GDM1 (cell line): ENCODE measurements at places on chromosomes 6 and 20.

- no peak for DNase-seq
These were observed 166.2 kb upstream of the SPACA1 start for GRCh38 chr6:87881342-87881895.

GRCh38 chr6:54920628-54921027, 74.1 kb downstream of the FAM83B start:
- DNase-seq, result no peak

GRCh38 chr6:11514672-11515071, 22.9 kb upstream of the TMEM170B start:
- DNase-seq, result no peak

DNA sequence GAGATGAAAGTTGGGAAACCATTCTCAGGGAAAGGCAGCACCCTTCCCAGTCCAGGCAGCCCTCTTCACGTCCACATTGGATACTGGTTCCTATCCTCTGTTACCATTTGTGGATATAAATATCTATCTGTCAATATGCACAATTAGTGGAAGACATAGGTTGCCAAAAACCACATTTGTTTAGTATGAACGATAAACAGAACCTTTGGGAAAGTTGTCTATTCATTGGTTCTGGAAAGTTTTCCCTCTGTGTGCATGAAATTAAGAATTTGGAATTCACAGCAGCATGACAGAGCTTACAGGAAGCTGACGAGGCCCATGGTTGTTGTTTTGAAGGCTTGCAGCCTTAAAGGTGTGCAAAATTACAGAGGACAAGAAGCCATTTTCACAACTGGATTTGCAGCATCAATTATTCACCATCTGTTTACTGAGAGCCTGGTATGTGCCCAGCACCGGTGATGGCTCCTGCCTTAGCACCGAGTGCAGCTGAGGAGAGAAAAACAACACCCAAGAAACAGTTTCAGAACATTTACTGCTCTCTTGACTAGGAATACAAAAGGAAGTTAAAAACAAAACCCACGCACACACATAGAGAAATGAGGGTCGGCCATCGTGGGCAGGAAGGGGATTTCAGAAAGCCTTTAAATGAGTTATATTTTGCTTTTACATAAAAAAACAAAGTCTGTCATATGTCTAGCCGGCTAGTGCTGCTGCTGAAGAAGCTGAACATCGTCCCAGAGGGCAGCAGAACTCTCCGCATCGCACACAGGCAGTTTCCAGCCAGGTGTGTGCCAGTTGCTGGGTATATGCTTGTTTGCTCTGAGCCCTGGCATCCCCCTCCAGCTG, 319.6 kb downstream of the FARS2 start:
- no peak for DNase-seq

- no peak for DNase-seq
These were observed 813.0 kb downstream of the DHX35 start for GRCh38 chr20:39775110-39775509.

- DNase-seq, result no peak
These were observed 23.5 kb upstream of the RNF24 start for GRCh38 chr20:4038676-4039370.

DNA sequence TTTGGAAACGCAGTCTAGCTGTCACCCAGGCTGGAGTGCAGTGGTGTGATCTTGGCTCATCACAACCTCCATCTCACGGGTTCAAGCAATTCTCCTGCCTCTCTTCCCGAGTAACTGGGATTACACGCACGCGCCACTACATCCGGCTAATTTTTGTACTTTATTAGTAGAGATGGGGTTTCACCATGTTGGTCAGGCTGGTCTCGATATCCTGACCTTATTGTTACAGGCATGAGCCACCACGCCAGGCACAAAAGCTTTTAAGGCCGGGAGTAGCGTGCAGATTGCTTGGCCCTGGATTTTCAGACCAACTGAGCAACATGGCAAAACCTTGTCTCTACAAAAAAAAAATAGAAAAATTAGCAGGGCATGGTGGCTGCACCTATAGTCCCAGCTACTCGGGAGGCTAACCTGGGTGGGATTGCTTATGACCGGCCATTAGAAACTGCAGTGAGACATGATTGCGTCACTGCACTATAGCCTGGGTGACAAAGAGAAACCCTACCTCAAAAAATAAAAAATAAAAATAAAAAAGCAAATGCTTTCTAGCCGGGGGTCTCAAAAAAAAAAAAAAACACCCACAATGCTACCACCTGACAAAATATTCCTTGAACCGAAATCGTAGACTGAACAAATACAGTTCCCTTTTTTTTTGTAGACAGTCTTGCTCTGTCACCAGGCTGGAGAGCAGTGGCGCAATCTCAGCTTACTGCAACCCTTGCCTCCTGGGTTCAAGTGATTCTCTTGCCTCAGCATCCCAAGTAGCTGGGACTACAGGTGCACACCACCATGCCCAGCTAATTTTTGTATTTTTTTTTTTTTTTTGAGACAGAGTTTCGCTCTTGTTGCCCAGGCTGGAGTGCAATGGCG, 15.0 kb downstream of the RBM39 start:
- no peak for DNase-seq

DNA sequence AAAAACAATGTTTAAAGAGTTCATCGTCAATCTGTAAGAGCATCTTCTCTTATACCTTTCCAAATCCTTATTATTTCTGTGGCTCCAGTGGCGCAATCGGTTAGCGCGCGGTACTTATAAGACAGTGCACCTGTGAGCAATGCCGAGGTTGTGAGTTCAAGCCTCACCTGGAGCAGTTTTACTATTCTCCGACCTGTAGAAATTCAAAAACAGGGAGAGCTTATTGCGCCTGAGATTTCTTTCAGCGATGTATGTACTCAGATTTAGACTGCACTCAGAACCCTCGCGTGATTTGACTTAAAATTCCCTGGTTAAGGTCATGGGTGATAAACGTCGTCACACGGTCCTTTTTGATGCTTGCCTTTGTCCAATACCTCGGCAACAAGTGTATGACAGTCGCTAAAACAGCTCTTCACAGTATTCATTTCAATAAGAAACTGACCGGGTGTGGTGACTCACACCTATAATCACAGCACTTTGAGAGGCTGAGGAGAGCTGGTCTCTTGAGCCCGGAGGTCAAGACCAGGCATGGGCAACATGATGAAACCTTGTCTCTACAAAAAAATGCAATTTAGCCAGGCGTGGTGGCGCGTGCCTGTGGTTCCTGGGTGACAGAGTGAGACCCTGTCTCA, 11.9 kb downstream of the GPX5 start:
- no peak for DNase-seq

GRCh38 chr20:3164763-3165410, 5.2 kb upstream of the FASTKD5 start:
- DNase-seq, result no peak

GRCh38 chr6:138012682-138013081, 94.5 kb downstream of the PERP start:
- no peak for DNase-seq

DNA sequence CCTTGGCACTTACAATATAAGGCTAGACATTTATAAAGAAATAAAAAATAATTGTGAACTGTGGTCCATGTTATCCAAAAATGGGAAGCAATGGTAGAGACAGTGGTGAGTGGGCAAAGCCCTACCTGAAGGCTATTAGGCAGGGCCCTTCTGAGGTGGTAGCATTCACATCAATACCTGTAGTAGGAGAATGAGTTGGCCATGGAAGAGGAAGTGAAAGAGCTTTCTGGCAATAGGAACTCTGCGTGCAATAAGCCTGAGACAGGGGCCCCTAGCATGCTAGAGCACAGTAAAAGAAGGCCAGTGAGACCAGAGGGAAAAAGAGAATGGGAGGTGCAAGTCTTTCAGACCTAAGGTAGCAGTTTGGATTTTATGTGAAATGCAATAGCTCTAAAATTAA, 754.5 kb downstream of the PTPRT start:
- DNase-seq, result no peak

GRCh38 chr6:42099340-42100028, 42.9 kb downstream of the C6orf132 start:
- no peak for DNase-seq

GRCh38 chr6:34746104-34746846, 11.0 kb upstream of the SNRPC start:
- DNase-seq, result no peak

DNA sequence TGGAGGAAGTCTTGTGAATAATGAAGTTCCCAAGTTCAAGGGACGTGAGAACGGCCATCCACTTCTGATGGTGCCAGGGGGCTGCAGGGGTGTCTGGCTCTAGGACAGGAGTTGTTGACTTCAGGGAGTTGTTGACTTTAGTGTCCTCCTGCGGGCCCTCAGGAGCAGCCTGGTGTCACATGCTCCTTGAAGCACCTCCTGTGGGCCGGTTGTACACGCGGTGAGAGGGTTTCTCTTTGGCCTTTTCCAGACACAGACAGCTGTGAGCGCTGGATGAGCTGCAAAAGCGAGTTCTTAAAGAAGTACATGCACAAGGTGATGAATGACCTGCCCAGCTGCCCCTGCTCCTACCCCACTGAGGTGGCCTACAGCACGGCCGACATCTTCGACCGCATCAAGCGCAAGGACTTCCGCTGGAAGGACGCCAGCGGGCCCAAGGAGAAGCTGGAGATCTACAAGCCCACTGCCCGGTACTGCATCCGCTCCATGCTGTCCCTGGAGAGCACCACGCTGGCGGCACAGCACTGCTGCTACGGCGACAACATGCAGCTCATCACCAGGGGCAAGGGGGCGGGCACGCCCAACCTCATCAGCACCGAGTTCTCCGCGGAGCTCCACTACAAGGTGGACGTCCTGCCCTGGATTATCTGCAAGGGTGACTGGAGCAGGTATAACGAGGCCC, 77.8 kb downstream of the ISM1 start:
- no peak for DNase-seq

GRCh38 chr20:23142162-23143050, 56.3 kb upstream of the CD93 start:
- peak; percentile 23 for DNase-seq

GRCh38 chr20:46742669-46743045, 33.2 kb downstream of the SLC2A10 start:
- no peak for DNase-seq

GRCh38 chr20:55561259-55561658, 444.1 kb downstream of the CBLN4 start:
- DNase-seq, result no peak

DNA sequence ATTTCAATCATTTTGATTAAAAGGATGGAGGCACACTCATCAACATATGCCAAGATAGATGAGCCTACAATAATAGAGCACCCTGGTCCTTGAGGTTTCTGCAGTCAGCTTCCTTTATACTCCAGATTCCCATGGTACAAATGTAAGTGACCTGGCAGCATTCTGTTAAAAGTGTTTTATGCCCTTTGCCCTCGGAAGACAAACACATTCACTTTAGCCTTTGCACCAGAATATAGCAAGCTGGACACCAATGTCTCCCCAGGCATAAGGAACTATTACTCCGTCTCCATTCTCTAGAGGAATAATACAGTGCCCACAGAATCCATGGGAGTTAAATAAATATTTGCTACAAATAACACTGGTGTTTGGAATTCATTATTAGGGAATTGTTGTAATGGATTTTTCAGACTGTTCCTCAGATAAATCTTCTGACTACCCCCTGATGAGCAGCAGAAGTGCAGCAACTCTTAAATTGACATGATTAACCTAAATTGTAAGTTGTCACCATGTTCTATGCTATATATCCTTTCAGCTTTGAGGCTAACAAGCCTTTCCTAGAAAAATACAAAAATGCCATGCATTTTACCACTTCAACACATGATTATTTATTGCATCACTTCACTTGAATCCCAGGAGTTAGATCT, 340.2 kb downstream of the TBC1D32 start:
- no peak for DNase-seq

GRCh38 chr6:107582086-107582485, 92.2 kb downstream of the SOBP start:
- no peak for DNase-seq

GRCh38 chr6:119609865-119610264, 260.3 kb upstream of the MAN1A1 start:
- DNase-seq, result no peak

DNA sequence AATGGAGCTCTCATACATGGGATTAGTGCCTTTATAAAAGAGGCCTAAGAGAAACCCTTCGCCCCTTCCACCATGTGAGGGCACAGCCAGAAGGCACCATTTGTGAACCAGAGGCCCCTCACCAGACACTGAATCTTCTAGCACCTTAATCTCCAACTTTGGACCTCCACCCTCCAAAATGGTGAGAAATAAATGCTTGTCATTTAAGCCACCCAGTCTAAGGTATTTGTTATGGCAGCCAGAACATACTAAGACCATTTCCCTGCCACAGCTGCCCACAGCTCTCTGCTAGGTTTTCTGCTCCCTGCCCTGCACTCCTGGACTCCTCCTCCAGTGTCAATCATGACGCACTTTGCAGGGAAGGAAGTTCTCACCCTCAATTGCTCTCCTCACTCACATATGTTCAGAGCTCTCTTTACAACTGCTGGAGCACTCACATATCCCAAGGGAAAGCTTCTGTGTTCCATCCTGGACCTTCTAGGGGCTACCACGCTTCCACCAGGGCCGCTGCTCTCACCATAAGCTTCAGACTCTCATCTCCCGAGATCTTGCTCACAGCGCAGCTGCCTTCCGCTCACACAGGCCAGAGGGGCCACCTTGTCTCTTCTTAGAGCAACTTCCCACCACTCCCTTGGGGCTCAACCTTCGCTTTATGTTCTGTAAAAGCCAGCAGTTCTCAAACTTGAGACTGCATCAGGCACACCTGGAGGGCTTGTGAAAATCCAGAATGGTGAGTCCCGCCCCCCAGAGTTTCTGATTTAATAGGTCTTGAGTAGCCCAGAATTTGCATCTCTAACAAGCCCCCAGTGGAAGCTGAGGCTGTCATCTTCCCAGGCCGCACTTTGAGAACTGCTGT, 1.6 kb upstream of the LY86 start:
- peak; percentile 35 for DNase-seq

- no peak for DNase-seq
These were observed 216.7 kb downstream of the ZDHHC14 start for GRCh38 chr6:157597461-157598312.

DNA sequence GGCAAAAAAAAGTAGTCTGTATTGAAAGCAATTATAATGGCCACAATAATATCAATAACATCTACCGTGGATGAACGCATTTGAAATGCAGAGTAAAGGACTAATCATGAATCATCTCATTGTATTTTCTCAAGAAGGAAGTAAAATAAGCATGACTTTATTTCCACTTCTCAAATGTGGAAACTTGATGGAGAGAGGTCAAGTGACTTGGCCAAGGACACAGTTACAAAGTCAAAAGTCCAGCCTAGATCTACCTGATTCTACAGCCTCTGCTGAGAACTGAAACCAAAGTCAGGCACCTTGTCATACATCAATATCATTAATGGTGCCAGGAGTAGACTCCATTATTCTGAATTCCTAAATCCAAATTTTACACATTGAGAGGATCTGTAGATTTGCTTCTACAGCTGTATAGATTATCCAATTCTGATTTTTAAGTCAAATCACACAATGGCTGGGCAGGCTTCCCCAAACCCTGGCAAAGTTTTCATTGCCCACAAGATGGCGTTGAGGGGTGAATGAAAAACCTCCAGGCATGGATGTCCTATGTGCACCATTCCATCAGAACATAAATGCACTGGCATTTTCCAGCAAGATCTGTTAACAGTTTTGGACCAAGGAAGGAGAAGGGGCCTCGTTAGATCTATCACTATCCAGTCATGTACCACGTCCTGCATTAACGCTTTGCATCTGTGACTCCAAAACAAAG, 423.1 kb downstream of the MAFB start:
- no peak for DNase-seq

GRCh38 chr6:161835500-161836215, 561.8 kb upstream of the AGPAT4 start:
- DNase-seq, result no peak
